ENCODE measurements at places on chromosomes 5 and 9.
A peak's percentile ranks its signal among the peaks of the same experiment; 100 is the strongest.

- no peak for DNase-seq
These were observed 151.5 kb downstream of the BNC2 start for GRCh38 chr9:16718952-16719351.

- no peak for DNase-seq
These were observed 668.8 kb upstream of the KLF4 start for GRCh38 chr9:108158236-108158995.

DNA sequence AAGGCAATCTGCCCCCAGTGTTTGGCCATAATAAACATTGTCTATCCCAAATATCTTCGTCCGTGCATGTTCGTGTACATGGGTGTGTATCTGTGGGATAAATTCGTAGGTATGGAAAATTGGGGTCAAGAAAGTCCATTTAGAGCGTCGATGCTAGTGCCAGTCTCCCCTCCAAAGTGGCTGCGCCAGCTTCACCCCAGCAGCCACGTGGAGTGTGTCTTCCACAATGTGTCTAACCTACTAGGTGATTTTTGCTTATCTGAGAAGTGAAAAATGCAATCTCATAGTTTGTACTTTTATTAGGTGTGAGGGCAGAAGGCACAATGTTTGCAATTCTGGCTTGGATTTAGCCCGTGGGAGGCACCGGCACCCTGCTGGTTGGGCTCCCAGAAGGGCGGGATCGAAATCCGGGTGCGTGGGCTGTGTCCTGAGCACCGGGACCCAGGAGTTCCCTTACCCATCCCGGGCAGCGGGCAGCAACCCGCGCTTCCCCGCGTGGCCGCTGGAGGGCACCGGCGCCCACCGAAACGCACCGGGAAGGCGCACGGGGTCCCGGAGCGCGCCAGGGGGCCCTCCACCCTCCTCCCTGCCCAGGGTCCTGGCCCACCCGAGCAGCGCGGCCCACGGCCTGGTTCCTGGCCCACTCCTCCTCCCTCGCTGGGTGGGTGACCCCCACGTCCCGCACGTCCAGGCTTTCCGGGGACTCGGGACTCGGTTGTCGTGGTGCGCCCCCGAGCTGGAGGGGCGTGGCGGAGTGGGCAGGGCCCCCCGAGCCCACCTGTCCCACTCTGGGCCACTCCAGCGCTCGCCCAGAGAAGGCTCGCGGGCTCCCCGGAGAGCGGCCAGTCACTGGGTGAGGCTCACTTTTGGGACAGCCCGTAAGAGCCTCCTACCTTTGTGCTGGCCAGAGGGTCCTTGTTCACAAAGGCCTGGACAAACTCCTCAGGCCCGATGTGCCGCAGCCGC lies 55.4 kb upstream of the RNF130 start:
- no peak for DNase-seq

DNA sequence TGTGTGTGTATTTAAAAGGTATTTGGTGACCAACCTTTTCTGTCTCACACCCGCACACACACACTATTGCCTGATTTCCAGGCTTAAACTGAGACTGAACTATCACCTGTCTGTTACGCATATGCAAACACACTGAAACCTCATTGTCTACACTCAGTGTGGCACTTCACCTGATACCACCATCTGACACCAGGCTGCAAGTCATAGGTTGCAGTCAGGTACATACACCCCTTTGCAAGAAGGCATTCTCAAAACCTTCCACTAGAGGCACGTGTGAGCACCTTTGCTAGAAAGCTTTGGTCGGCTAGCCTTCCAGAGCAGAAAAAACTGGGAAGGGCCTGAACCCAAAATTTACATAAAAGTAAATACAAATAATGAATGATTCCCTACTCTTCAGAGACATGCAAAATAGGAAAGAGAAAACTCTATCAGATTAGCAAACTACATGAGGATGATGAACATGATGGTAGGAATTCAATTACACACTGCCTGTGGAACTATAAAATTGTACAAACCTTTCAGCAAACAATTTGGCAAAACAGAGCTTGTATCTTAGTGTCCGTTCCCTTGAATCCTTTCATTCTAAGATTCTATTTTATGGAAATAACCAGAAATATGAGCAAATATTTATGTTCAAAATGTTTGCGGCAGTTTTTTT lies 5.9 kb upstream of the FOXD1 start:
- no peak for DNase-seq

DNA sequence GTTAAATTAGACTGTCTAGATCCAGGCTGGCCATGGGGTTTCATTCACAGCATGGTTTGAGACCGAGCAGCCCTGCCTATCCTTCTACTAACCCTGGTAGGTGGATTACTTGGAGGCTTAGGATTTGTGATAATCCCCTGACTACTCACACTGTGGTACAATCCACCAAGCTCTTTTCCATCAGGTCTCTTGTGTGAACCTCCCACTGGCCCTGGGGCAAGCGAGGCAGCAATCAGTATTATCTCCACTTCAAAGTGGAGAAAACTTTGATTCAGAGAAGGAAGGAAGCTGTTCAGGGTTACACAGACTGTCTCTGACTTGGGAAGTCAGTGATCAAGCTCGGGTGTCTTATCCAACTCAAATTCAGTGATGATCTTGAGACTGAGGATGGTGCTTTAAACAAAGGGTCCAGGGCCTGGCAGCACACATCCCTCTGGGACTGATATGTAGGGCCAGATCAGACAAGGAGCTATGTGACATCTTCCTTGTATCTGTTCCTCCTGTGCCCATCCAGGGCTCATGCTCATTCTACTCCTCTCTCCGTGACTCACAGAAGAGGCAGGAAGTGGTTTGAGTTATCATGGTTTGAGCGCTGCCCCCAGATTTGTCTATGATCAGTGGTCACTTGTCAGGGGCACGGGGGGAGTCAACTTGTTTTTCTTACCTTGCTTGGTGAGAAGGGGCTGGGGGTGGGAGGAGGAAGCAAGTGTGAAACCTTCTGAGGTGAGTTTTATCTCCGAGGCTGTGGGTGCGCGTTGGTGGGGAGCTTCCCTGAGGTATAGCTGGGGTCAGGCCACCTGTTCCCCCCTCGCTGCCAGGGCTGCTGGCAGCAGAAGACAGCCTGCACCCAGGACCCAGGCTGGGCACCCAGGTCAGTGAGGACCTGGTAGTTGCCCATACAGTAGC lies 48.6 kb downstream of the RGS3 start:
- DNase-seq, result peak; percentile 60

GRCh38 chr5:82150559-82150958 lies 127.6 kb downstream of the RPS23 start:
- DNase-seq, result no peak

DNA sequence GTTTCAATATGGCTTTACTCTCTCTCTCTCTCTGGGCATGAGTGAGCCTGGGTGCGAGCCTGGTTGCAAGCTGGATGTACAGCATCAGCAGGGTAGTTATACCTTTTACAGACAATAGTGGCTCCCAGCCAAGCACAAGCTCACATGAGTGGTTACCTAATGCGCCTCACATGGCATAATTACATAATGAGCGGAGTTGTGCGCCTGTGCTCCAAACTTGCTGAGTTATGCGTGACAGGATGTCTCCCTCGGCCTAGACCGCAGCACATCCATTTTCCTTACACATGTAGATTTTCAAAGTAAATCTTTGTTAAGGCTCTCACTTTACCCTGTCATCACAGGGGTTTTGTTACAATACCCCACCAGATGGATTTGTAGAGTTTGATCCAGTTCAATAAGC lies 233.5 kb upstream of the WWC1 start:
- no peak for DNase-seq

- DNase-seq, result peak; percentile 76
These were observed 15.1 kb upstream of the ACSL6 start for GRCh38 chr5:132026516-132027008.

DNA sequence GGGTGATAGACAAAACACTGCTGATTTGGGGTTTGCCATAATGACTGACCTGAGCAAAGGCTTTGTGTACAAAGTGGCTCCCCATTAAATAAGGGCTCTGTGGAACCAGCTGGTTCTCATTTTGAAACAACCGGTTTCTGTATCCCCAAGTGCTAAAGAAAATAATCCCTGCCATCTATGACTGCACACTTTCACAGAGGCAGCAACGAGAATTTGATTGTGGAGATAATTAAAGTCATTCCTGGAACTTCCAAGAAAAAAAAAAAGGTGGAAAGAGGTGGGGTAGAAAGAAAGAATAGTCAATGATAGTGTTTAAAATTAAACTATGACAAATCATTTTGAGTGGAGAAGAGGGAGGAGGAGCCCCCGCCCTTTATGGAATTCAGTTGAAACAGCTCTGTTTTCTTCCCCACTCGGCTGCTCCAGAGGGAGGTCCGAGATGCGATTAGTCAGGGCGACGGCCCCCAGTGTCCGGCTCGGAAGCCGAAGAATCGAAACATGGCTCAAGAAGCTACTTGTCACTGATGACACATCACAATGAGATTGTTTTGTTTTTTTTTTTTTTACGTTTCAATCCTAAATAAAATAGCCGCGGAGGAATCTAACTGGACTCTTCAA lies 38.4 kb downstream of the EBF1 start:
- DNase-seq, result no peak

GRCh38 chr5:72539726-72540125 lies 32.5 kb upstream of the ZNF366 start:
- no peak for DNase-seq

DNA sequence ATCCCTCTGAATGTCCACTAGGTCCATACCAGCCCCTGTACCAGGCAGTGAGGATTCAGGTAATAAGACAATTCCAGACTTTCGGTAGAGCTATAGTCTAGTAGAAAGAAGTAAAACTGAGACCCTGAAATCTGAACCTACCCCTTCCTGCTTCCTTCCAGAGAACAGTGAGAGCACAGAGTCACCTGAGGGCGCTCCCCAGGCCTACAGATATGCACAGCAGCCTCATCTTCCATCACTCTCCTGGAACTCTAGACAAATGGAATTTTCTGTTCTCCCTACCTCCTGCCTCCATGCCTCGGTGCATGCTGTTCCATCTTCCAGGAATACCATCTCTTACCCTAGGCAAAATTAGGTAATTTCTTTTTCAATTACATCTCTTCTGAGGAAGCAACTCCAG lies 3.1 kb upstream of the GNA14 start:
- no peak for DNase-seq

Data from CD4-positive, alpha-beta T cell treated with Interferon alpha-2 for 1 hour (primary cell).